KG1 (cell line): ENCODE measurements at places on chromosomes 7 and 10.

DNA sequence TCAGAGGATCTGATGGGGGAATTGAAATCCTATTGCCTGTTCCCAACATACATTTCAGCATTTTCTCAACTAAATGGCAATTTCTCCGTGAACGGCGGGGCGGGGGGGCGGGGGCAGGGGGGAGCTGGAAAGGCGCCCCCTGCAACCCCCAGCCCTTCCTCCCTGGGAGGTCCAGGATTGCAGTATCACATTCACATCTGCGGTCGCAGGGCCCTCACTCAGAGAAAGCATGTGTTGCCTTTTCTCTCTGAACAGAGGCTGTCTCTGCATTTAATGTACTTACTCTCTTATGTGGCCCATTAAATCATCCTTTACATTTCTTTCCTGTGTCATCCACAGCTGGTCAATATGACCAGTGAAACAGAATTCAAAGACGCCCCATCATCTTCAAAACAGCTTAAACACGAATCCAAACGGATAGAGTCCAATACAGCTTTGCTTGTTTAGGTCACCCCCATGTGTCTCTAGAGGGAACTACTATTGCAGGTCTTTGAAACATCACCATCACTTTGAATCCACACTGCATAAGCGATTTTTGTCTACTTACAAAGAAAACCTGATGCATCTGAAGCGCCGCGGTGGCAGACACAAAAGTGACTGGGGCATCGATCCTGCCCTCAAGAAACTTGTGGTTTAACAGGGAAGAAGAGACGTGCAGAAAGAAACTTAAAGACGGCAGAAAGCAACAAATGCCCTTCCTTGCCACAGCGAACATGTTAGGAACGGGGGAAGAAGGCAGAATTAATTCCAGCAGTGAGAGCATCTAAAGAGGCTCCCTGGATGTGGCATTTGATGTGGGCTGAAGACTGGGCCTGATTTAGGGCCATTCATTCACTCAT lies 17.0 kb upstream of the ECHDC3 start:
- DNase-seq: no peak

- no peak for DNase-seq
These were observed 21.6 kb downstream of the FZD1 start for GRCh38 chr7:91285696-91286355.

- no peak for DNase-seq
These were observed at the start of gene GPR22 for GRCh38 chr7:107469929-107470328. Gene GPR22 (plus strand): TSS chr7:107470057. CDS start chr7:107474061, 4,004 bp downstream.

DNA sequence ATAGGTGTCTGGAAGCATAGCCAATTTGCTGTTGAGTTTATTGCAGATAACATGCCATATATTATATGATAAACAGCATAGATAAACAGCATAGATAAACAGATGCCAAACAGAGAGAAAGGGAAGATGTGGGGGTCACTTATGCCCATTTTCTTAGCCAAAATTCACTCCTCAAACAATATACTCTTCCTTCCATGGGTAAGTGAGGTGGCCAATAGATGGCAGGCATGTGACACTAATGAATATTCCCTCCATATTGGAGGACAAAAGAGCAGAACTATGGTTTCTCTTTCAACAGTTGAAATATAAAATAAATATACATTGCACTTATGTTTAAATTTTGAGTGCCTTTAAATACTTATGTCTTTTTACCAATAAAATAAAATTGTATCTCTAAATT lies 1212.8 kb downstream of the REEP3 start:
- DNase-seq: no peak

- no peak for DNase-seq
These were observed 201.6 kb downstream of the PARD3 start for GRCh38 chr10:34613491-34613890.

- DNase-seq: no peak
These were observed 134.1 kb downstream of the GFRA1 start for GRCh38 chr10:116138897-116139296.

DNA sequence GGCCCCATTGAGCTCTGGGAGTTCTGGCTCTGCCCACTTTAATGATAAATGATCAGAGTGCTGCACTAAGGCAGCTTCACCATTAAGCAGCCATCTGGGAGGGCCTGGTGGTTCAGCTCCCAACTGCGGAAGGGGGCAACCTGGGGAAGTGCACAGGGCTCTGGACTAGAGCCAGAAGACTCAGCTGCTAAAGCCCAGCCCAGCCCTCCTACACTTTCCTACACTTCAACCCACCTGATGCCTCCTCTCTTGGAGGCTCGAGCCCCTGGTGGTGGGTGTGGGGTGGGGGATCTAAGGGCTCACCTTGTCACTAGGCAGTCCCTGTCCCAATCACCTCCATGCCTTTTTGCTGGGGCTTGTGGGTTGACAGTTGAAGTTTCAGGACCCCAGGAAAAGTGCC lies 60.6 kb upstream of the ANTXRL start:
- no peak for DNase-seq

DNA sequence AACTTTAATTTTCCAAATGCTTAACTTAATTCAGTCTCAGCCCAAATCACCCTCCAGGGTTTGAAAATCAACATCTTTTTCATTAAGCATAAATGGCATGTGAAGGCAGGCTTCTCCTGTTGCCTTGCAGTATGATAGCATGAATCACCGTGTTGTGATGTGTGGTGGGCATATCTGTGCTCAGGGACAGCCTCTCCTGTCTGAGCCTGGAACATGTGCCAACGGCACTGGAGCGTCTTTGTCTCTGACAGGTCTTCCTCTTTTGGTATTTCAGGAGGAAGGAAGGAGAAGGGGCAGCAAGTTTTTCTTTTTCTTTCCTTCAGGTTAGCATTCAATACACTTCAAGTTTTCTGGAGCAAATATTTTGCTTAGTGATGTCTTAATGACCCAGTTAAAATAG lies 57.6 kb downstream of the LRGUK start:
- no peak for DNase-seq

- DNase-seq: no peak
These were observed 22.3 kb downstream of the BRAF start for GRCh38 chr7:140902303-140902953.

- DNase-seq: no peak
These were observed 38.1 kb upstream of the PRSS1 start for GRCh38 chr7:142711196-142711595.

DNA sequence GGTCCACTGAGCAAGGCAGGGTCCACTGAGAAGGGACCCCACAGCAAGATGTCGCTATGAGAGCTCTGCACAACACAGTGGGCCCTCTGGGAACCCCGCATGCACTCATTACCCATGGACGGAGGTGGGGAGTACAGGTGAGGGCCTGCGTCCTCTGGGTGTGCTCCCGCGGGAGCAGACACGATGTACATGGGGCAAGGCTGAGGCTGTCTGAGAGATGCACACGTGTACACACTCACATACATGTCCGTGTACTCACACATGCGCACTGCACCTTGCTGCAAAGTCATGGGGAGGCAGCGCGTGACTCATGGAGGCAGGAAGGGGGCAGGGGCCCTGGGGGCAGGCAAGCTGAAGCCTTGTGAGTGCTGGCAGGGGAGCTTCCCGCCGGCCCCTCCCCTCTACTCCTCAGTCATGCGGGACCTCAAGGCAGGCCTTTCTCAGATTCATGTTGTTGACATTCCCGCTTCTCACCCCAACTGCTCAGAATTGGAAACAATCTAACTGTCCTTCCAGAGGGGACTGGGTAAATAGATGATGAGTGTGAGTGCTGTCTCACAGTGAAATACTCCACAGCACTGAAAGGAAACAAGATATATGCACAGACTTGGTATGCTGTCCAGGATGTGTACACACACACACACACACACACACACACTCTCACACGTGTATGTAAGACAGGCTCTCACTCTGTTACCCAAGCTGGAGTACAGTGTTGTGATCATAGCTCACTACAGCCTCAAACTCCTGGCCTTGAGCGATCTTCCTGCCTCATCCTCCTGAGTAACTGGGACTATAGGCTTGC lies 40.0 kb downstream of the GOLGA7B start:
- no peak for DNase-seq

DNA sequence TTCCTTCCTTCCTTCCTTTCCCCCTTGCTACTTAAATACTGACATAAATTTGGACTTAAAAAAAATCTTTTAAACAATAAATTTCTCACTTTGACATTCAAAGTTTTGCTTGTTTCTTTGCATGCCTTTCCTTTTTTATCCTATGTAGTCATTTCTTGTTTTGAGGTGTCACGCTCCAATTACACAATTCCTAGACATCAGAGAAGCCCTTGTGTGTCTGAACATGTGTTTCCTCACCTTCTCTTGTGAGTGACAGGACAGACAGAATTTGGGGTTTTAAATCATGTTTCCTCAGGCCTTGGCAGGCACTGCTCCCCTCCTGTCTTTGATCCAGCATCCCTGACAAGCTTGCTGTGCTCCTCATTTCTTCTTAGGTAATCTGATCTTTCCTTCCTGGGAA lies 91.3 kb downstream of the CYTH3 start:
- no peak for DNase-seq

GRCh38 chr7:157521061-157521731 lies 184.4 kb downstream of the DNAJB6 start:
- DNase-seq: no peak

DNA sequence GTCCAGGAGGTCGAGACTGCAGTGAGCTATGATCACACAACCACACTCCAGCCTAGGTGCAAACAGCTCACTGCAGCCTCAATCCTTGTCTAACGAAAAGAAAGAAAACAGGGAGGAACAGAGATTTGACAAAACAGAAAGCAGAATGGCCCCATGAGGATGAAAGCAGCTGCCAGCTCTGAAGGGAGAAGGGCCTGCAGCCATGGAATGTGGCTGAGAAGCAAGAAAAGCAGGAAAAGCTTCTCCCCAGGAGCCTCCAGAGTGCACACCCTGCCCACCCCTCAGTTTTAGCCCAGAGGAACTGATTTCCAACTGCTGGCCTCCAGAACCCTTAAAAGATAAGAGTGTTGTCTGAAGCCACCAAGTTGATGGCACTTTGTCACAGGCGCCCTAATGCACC lies 13.0 kb downstream of the ESYT2 start:
- no peak for DNase-seq

- no peak for DNase-seq
These were observed 100.0 kb downstream of the INPP5A start for GRCh38 chr10:132637477-132638129.

DNA sequence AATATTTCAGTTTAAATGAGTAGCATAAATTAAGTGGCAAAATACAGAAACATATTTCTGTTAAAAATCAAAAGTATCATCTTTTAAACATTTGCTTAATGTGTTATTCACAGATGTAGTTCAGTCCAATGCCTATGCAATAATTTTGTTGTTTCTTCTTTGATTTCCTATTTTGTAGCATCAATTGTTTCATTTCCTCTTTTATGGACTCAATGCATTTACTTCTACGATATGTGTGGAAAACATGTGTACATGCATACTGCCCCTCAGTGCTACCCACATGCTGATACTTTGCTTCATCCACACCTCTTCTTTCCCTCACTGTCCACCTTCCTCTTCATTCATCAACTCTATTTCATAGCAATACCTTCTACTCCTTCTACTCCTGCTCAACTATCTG lies 108.1 kb downstream of the PTN start:
- no peak for DNase-seq

DNA sequence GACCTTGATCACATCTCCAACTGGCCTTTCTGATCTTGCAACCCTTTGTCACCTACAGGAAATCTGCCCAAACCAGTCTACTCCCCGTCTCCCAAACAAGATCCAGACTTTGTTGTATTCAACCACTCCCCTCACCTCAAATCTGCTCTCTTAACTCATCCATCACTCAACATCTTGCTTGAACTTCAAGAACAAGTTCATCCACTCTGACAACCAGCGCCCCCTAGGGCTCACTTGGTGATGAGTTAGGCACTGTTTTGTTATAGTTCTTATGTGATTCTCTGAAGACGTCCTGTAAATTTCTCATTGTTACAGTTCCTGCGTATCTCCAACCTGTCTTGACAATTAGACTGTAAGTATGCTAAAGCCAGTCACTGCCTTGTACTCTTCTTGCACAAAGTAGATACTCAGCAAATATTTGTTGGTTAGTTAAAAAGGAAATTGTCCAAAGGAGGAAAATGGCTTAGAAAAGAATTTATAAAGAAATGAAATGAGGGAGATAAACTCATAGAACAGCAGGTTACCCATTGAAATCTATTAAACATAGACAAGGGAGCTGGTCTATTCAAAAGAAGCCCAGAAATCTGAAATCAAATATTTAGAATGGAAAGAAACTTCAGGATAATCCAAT lies 5.3 kb downstream of the FRMD4A start:
- no peak for DNase-seq

DNA sequence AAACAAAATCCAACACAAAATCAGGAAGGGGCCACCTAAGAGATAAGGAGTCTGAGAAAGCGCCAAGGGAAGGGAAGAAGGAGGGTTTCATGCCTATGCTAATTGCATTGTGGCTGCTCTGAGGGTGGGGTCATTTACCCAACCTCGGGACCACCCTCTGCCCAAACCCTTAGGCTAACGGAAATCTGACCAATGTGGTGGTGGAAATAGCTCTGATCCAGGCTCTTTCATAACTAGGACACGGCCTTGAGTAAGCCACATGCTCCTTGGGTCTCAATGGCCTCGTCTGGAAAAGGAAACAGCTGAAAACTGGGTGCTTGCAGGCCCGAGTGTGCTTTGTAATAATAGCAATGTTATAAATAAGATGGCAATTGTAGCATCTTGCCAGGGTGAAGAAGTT lies 14.9 kb upstream of the SRGN start:
- DNase-seq: no peak

DNA sequence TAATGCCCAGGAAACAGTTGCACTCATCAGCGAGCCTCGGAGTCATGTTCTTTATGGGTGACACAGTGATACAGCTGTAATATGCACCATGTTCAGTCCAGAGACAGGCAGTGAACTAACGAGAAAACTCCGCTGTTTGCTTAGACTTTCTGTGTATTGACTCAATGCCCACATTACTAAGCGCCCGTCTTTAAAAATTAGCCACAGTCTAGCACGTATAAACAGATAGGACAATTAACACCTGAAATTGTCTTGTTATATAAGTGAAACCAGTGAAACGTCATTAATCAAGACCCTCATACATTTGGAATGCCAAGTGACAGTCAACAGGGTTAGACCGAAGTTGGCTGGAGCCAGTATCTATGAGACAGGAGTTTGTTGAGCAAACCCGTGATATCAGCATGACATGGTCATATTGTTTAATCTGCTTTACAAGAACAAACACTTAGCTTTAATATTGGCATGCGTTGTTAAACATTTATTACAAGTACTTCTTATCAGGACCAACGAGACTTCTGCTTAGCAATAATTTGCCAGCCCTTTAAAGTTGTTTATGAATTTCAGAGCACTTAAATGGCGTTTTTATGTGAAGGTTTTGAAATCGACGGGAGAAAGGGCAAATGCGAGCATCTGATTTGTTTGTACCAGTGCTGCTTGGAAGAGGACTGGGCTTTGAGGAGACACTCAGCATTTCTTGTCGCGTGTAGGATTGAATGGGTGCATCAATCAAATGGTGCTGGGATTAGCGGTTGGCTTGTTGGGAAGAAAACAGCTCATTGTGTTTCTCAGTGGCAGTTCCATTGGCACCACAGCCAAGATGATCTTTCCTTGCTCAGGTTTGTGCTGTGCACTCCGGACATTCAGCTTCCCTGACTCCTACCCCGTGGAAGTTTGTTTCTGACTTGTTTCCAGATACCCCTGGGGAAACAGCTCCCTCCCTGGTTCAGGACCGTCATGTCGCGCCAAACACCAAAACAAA lies 56.3 kb downstream of the CAMK1D start:
- no peak for DNase-seq

- no peak for DNase-seq
These were observed 81.0 kb downstream of the HGF start for GRCh38 chr7:81688622-81689411.

- DNase-seq: no peak
These were observed 2.3 kb downstream of the HOXA10 start for GRCh38 chr7:27171637-27172314.

- DNase-seq: no peak
These were observed 52.2 kb upstream of the SMIM30 start for GRCh38 chr7:113170591-113170990.

- DNase-seq: no peak
These were observed 94.9 kb downstream of the NPTX2 start for GRCh38 chr7:98711945-98712344.
